LHCN-M2 (cell line): ENCODE measurements at places on chromosomes 4 and X.

DNA sequence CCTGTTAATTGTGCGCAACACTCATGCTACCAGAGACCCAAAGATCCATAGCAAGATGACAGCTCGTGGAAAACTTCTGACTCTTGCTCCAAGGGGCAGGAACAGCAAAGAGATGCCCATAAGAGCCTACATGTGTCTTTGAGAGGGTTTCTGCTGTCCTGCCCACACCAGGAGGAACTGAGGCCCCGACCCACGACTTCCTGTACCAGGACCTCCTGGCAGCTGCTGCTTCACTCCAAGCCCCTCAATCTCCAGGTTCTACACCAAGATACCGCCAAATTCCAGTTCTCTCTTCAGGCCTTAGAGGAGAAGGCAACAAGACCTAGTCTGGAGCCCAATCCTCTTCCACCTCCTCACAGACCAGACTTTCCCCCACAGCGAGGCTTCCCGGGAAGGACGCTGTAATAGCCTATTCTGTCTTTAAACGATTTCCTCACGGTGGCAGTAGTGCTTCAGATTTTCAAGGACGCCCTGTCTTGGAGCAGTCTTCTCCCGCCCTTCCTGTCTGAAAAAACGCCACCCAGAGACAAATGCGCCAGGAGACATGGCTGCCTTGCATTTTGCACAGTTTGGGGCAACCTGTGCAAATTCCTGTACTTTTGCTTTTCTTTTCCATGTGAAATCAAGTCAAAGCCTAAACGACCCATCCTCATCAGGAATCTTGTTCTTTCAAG, 230.2 kb upstream of the STK26 start:
- peak; percentile 58 for DNase-seq

DNA sequence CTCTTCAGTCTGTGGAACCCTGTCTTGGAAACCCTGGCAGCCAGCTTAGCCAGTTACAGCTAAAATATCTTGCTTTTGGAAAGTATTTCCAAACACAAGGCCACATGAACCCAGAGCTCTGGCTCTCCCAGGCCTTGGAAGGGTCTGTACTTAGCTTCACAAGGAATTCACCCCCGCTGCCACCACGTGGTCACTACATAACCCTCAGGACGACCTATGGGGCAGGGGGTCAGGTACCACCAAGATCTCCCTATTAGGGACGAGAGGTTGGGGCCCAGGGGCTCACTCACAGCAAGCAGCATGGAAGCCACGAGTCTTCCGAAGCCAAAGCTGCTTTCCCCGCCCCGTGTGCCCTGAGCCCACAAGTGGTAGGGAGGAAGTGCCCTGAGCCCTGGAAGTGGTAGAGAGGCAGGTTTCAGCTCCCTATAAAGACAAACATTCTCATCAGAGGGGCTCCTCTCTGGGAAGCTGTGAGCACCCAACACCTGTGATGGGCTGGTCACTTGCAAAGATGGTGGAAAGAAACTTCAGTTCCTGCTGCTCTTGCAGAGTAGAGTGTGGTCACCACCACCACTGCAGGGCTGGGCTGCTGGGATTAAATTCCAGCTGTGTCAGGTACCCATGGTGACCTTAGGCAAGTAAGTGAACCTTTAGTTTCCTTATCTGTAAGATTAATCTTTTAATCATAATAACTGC, 4.7 kb upstream of the JAKMIP1 start:
- DNase-seq = no peak

DNA sequence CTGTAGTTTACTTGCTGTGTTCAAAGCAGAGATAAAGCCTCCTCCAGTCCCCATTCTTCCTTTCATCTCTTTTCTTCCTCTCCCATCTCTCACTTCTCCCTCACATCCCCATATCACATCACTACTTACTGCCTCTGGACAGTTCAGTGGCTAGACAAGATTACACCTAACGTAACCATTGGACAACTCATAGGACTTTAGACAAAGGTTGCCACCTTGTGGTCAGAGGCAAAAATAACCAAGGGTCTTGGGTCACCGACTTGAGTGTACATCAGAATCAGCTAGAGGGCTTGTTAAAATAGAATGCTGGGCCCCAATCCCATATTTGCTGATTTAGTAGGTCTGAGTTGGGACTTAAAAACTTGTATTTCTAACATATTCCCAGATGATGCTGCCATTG, 109.3 kb upstream of the DGKK start:
- DNase-seq = peak; percentile 25

- peak; percentile 60 for DNase-seq
Observed at GRCh38 chr4:139229534-139230039, 50.4 kb downstream of the MGARP start.

DNA sequence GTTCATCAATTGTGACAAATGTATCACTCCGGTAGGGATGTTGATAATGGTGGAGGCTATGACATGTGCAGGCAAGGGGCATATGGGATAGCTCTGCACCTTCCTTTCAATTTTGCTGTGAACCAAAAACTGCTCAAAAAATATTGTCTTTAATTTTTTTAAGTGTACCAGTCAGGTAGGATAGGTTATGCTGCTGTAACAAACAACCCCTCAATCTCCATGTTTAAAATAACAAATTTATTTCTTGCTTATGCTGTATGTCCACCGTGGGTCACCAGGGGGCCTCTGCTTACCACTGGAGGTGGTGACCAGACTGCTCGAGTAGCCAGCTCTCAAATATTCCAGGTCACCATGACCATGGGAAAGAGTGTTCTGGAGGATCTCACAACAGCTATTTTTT, 23.4 kb upstream of the MSX1 start:
- DNase-seq = no peak

DNA sequence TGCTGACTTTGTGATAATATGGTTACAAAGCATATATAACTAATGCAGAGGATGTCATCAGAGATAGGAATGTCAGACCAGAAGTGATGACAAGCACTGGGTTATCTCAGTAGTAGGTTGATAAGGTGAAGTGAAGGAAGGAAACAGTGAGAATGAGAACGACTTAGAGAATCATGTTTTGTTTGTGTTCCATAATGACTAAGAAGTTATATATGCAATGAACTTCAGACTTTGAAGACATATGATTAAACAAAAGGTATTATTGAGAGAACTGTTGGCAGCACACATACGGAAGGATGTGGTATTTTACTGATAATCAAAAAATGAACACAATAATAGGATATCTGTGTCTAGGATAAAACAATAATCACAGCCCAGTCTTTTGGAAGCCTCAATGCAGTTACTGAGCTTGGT, 18.3 kb upstream of the HHIP start:
- DNase-seq = no peak

GRCh38 chr4:165656829-165657490, 216.1 kb upstream of the TLL1 start:
- DNase-seq = no peak

GRCh38 chr4:25814301-25815136, 48.3 kb downstream of the SEL1L3 start:
- peak; percentile 46 for DNase-seq

GRCh38 chrX:150086371-150086770, 148.1 kb upstream of the EOLA2 start:
- DNase-seq = no peak

DNA sequence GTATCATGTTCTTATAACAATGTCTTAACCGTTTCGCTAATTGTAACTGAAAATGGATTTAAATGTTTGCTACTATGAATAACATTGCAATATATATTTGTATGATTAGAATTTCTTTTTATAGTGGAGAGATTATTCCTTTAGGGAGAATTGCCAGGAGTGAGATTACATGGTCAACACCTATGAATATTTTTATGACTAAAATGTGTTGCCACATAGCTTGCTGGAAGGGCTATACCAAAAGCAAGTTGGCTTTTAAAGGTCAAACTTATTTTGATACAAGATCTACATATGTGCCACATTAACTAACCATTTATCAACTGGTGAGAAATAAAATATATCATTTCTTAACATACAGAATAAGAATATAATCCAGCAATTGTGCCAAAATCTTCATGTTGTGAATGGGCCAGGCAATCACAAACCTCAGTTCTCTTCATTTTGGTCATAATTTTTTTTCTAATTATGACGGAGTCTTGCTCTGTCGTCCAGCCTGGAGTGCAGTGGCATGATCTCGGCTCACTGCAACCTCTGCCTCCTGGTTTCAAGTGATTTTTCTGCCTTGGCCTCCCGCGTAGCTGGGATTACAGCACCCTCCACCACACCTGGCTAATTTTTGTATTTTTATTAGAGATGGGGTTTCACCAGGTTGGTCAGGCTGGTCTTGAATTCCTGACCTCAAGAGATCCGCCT, 10.0 kb upstream of the EGF start:
- no peak for DNase-seq

- DNase-seq = no peak
Observed at GRCh38 chr4:72938516-72938915, 131.0 kb downstream of the COX18 start.

GRCh38 chr4:184721254-184721653, 12.6 kb downstream of the CENPU start:
- DNase-seq = no peak

DNA sequence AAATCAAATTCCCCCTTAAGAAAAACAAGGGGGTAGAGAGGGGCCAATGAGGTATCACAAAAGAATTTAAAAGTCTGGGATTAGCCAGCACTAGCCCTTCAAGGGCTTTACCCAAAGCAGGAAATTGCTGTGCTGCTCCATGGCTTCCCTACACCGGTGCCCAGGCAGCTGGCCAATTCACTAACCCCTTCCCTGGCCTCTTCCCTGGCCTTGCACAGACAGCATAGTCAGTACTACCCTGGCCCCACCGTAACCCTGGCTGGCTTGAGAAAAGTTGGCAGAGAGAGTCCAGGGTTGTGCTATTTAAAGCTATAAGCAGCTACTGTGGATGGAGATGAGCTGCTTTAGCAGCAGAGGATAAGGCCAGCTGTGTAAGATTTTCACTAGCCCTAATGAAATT, 43.1 kb downstream of the ADAMTS3 start:
- DNase-seq = no peak

GRCh38 chr4:8303485-8304281, 34.1 kb downstream of the HTRA3 start:
- peak; percentile 95 for DNase-seq

GRCh38 chrX:150306002-150306401, 57.1 kb upstream of the MAMLD1 start:
- DNase-seq = no peak

GRCh38 chrX:29229802-29230201, 642.6 kb downstream of the IL1RAPL1 start:
- peak; percentile 39 for DNase-seq

DNA sequence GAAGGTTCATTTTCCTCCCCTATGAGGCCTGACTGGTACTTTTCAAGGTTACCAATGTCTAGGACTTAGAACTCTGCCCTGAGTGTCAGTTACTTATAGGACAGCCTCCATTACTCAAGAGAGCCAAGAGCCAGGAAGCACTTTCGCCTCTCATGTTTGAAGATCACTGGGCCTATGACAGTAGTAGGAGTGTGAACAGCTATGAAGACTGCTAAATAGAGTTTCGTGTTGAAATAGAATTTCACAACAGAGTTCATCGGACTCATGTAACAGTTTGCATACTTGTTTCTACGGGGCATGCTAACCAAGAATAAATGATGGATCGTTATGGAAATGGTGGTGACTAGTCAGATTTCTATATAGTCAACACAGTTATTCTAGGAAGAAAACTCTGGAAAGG, 97.8 kb upstream of the GPC4 start:
- DNase-seq = no peak

GRCh38 chrX:145178268-145178667, 69.0 kb upstream of the SPANXN1 start:
- no peak for DNase-seq

- DNase-seq = peak; percentile 40
Observed at GRCh38 chrX:39957816-39958566, 139.8 kb downstream of the BCOR start.

DNA sequence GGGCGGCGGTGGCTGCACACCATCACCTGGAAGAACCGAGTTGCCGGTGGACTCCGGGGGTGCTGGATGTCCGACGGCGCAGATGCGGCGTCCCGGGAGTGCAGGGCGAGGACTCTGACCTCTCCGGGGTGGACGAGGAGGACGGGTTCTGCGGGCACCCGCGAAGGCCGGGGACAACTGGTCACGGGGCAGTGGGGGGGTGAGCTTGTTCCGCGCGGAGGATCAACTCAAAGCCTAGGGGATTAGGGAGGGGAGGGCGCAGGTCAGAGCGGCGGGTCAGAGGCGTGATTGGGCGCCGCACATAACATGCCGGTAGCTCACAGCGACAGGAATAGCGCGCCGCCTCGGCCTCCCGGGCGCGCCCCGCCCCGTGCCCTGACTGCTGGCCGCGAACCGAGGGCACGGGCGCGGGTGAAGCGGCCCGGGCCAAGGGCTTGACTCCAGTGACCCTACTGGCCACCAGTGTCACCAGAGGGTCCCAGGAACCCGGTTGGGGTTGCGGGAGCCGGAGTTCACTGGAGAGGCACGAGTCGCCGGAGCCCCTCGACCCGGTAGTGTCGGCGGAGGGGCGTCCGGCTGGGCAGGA, at the start of gene KLHL34:
Gene KLHL34, minus strand, starts transcription at position 179 of the 586 bp plus-strand sequence. CDS start 542 bp downstream, outside the sequence.
- no peak for DNase-seq

GRCh38 chr4:24574236-24574635, 10.1 kb downstream of the DHX15 start:
- no peak for DNase-seq

DNA sequence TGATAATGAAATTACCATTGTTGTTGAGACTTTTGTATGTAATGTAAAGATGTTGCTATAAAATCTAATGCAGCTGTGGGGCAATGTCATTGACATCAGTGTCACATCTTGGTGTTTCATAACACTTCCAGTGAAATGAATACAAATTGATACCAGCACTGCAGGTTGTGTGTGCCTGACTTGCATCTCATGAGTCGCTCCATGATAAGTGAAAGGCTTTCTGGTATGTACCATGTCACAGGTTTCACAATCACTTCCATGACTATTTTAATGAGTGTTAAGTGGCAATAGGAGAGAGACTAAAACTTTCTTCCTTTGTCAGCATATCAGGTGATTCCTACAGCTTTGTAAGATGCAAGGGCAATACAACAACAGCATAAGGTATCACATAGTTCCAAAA, 94.4 kb downstream of the ABCB7 start:
- no peak for DNase-seq

DNA sequence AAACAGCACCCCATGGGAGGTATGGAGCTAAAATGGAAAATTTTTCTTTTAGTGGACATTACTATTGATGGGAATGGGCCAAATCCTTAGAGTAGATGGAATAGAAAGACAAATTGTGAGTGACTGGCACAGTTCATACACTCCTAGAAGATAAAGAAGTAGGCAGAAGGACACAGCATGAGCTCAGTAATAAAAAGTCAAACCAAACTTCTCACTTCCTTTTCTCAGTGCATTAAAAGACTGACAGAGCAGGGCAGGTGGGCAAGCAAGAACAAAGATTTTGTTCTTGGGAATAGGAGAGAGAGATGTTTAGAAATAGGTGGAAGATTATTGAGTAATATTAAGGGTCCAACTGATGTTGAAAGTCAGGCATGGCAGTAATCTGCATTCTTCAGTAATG, 132.5 kb downstream of the ATP10D start:
- no peak for DNase-seq
